Stimulated activated CD4-positive, alpha-beta T cell treated with anti-CD3 and anti-CD28 coated beads, Interleukin-4, amount 100 ng/mL, for 1 hour (primary cell): ENCODE measurements at places on chromosomes 5 and 9.
A peak's percentile ranks its signal among the peaks of the same experiment; 100 is the strongest.

- no peak for DNase-seq
These were observed 535.3 kb downstream of the EFNA5 start for GRCh38 chr5:107135391-107135790.

- DNase-seq: no peak
These were observed 235.1 kb downstream of the GADD45G start for GRCh38 chr9:89839952-89840351.

- DNase-seq: peak; percentile 48
These were observed 20.1 kb downstream of the CXXC5 start for GRCh38 chr5:139668064-139668880.

DNA sequence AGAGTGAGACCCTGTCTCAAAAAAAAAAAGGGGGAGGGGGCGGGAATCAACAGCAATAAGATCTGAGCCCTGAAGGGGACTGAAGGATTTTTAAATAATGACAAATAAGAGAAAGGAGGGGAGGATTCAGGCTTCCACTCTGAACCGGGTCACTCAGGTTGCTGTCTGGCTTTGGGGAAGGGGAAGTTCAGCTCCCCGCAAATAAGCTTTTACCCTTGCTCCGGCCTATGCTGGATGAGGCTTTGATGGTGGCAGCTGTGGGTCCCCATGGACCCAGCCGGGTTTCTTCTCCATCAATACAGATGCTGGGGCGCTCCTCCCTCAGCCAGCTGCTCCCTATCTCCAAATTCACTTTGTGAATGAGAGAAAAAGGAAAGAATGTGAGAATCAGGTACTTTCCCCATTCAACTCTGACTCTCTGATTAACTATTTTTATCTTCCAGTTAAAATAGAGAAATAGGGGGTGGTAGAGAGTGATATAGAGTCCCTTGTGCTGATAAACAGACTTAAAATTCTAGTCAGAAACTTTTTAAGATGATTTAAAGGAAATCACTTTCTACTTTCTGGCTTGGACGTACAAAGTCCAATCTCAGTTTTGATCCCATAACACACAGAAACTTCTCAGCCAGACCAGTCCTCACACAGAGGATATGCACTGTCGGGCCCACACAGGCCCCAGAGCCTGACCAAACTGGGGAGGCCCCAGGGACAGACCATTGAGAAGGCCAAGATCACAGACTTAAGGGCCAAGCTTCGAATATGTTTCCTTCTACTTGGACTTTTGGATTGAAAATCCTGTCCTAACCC is 39.6 kb downstream of the C5orf15 start:
- no peak for DNase-seq

GRCh38 chr5:17343675-17344074 is 126.2 kb downstream of the BASP1 start:
- DNase-seq: no peak

DNA sequence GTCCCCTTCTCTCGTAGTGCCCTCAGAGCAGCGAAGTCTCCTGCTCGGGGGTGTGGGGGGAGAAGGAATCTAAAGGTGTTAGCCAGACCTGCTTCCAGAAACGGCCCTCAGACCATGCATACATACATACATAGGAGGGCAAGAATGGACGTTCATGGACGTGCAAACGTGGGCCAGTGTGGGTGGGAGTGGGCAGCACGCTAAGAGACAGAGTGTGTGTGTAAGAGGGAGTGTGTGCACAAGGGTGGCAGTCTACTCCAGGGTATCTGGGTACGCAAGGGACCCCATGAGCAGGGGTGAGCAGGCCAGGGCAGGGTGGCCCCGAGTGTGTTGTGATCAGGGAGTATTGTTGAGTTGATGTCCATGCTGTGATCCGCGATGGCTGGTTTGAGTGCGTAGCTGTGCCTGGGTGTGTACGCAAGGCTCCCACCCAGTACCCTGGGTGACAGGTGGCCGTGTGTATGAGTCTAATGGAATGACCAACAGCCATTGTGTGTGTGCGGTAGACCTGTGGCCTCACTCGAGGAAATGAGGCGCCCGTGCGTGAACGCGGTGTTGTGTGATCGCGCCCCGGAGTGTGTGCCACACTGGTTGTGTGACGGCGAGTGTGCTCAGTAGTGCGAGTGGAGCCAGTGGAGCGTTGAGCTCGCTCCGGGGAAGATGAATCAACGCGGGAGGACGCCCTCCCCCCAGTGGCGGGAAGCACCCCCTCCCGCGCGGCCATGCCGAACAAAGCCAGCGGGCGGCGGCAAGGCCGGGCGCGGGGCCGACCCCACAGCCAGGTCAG is 826 bp downstream of the GPRIN1 start:
- peak; percentile 25 for DNase-seq

DNA sequence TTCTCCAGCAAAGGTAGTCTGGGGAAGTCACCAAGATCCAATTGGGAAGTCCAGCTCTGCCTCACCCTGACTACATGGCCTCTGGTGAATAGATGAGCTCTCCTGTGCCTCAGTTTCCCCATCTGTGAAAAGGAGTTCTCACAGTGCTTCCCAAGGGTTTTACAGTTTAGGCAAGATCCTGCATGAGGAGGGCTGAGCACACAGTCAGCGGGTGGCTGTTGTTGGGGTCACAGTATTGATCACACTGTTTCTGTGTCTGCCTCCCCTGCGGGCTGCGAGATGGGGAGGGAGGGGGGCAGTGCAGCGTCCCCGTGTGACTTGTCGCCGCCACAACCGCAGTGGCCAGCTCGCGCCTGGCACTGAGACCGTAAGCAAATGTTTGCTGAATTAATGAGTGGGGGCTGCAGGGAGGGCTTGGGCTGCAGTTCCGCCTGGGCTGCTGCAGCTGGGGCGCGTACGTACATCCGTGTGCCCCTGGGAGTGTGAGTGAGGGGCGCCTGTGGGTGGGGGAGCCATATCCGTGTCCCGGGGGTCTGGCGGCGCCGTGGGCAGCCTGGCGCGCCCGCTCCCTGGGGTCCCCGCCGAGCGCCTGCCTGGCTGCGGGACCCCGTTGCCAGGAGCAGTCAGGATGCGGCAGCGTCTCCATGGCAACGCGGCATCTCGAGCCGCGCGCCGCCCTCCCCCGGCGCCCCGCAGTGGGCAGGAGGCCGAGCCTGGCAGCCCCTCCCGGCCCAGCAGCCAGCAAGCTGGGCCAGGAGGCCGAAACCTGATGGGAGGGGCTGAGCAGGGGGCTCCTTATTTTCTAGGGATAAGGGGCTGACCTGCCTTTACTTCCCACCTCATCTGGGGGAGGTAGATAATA is 31.4 kb upstream of the PSD2 start:
- no peak for DNase-seq

DNA sequence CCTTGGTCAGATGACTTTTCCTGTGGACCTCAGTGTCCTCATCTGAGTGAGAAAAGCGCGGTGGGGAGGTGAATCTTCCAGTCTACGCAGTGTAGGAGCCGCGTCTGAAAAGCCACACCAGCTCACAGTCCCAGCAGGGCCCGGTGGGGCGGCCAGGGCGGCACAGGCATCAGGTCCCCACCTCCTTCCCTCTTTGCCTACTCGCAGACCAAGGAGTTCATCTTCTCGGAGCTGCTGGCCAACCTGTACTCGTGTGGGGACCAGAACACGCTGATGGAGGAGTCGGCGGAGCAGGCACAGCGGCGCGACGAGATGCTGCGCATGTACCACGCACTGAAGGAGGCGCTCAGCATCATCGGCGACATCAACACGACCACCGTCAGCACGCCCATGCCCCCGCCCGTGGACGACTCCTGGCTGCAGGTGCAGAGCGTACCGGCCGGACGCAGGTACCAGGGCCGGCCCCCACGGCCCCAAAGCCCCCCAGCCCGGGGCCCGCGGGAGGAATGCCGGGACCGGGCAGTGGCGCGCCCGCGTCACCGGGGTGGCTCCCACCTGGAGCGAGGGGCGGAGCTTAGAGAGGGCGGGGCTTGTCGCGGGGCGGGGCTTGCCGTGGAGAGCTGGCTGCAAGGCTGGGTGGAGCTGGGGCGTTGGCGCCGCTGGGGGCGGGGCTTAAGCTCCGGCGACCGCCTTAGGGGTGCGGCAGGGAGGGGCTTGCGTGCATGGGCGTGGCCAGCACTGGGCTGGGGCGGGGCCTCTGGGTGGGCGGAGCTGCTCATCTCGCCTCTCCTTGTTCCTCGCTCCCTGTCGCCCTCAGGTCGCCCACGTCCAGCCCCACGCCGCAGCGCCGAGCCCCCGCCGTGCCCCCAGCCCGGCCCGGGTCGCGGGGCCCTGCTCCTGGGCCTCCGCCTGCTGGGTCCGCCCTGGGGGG is 25.6 kb downstream of the GOLGA2 start:
- peak; percentile 99 for DNase-seq

GRCh38 chr9:4301971-4302427 is 2.1 kb upstream of the GLIS3 start:
- peak; percentile 8 for DNase-seq

DNA sequence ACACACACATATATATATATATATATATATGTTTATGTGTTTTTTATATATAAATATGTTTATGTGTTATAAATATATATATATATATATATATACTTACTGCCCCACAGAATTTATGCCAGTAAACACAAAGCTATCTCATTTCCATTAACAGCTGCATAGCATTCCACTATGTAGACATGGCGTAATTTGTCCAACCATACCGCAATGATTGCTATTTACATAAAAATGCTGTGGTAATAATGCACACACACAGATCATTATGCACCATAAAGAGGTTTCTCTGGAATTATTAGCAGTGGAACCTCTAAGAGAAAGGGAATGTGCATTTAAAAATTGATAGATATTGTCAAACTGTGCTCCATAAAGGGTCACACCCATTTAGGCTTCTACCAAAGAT is 150.1 kb downstream of the CEP120 start:
- DNase-seq: no peak

GRCh38 chr9:6194934-6195333 is 20.7 kb upstream of the IL33 start:
- no peak for DNase-seq

DNA sequence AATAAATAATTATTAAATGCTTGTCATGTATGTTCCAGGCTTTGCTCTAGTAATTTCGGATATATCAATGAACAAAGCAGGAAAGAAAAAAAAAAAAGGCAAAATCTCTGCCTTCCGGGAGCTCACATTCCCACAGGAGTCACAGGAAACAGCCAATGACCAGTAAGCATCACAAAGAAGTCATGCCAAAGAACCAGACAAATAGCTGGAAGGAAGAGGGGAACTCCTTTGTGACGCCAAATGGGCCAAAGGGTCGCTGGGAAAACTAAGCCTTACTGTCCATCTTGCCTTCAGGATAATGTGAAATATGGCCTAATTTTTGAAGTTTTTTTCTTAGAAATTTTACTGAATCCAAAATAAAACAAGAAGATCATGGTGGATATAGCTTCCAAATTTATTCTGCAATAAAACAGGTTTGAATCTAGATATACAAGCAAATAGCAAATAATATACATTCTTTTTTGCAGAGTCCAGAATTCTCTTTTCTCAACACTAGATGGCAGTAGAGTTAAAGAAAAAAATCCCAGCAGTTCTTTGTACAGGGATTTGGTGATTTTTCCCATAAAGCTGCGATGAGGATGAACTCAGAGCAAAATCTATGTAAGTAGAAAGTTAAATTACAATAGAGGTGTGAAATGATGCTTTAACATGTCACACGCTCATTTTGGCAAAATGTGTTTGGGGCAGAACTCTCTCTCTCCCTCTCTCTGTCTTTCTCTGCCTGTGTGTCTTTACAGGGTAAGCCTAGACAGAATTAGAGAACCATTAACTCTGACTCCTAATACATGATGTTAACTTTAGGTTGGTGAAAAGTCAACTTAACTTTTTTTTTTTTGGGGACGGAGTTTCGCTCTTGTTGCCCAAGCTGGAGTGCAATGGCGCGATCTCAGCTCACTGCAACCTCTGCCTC is 60.0 kb upstream of the TUT7 start:
- no peak for DNase-seq

GRCh38 chr5:80207832-80208231 is 48.0 kb downstream of the SERINC5 start:
- no peak for DNase-seq

DNA sequence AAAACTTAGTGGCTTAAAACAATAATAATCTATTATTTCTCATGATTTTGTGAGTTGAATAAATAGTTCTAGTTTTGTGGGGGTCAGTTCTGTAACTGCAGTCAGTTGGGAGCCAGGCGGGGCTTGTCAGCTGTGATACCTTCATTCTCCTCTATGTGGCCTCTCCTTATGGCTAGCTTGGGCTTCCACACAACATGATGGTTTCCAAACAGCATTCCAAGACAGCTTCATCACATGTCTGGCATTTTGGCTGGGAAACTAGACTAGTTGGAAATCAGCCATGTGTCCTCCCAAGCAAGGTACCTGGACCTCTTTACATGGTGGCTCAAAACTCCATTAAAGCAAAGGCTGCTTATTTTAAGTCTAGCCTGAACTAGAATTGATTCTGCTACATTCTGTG is 61.4 kb upstream of the RANBP3L start:
- no peak for DNase-seq

- no peak for DNase-seq
These were observed 12.5 kb upstream of the CHD1 start for GRCh38 chr5:98941131-98941883.

GRCh38 chr5:143213851-143214363 is 189.6 kb downstream of the NR3C1 start:
- no peak for DNase-seq

DNA sequence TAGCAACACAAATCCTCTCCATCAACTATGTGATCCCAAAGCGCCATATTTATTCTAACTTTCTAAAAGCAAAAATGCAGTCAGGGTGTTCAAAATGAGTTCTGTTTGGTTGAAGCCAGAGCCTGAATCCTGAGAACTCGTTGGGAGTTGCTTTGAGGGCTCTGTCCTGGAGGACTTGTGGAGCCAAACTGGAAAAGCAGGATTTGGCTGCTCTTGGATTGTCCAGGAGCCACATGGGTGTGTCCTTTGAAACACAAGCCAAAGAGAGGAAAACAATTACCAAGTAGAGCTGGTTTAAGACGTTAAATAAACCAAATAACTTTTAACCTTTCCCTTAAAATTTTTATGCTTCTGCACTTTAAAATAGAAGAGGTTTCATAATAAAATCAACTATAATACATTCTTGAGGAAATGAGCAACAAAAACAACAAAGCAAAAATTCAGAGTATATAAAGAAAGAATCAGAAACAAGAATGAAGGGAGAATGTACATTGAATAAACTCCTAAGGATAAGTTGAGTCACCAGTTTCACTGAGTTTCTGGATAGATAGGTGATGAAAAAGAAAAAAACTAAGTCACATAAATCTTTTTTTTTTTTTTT is 13.5 kb downstream of the C5orf46 start:
- DNase-seq: no peak

- no peak for DNase-seq
These were observed 1429.3 kb downstream of the EFNA5 start for GRCh38 chr5:106241409-106241808.

DNA sequence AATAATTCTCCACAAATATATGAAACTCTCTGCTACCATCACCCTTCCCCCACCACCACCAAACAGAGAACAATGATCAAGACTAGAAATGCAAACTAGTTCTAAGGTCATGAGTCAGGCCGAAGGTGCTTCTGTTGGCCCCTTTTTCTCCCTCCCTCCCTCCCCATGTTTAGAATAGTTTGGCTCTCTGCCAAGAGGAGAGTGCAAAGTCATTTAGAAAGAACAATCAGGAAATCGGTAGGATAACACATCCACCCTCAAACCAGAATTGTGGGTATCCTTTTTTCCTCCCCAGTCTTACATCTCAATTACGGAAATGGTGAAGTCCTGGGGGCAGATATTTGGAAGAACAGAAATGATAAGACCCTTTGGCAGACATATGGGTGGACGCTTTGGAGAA is 170.1 kb downstream of the SLF1 start:
- DNase-seq: no peak
